ENCODE measurements at places on chromosomes 13 and 19.
A peak's percentile ranks its signal among the peaks of the same experiment; 100 is the strongest.

GRCh38 chr19:27657271-27658051, 1555.5 kb downstream of the UQCRFS1 start:
- peak; percentile 8 for DNase-seq

DNA sequence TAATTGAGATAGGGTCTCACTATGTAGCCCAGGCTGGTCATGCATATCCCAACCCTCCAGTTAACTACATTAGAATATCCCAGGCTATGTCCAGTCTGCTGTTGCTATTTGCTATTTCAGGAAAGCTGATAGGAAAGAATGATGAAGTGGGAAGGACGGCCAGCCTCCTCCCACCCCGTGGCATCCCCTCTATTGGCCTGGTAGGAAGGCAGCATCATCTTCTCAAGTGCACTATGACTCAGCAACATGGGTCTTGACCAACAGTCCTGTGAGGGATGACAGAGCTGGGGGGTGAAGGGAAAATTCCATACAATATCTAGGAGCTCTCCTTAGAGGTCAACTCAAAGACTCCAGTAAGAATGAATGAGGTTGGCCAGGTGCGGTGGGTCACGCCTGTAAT, 48.0 kb upstream of the ABCC4 start:
- DNase-seq = no peak

GRCh38 chr13:40619479-40619814, 47.0 kb downstream of the FOXO1 start:
- no peak for DNase-seq

GRCh38 chr19:478236-478903, 17.5 kb upstream of the SHC2 start:
- no peak for DNase-seq

DNA sequence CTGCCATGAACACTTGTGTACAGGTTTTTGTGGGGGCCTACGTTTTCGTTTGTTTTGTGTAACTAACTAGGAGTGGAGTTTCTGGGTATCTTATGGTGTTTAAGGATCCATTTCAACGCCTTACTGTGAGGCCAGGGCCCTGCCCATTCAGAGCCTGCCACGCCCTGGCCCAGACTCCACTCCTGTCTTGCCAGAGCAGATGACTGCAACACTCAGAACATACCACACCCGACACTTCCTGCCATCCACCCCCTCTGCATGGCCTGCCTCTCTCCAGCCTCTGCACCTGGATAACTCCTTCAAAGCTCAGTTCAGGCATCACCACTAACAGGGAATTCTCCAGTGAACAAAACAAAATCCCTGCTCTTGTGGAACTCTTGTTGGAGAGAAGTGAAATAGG, 43.2 kb downstream of the RGCC start:
- DNase-seq = no peak

GRCh38 chr19:36139120-36139472, 770 bp upstream of the CAPNS1 start:
- DNase-seq = no peak

DNA sequence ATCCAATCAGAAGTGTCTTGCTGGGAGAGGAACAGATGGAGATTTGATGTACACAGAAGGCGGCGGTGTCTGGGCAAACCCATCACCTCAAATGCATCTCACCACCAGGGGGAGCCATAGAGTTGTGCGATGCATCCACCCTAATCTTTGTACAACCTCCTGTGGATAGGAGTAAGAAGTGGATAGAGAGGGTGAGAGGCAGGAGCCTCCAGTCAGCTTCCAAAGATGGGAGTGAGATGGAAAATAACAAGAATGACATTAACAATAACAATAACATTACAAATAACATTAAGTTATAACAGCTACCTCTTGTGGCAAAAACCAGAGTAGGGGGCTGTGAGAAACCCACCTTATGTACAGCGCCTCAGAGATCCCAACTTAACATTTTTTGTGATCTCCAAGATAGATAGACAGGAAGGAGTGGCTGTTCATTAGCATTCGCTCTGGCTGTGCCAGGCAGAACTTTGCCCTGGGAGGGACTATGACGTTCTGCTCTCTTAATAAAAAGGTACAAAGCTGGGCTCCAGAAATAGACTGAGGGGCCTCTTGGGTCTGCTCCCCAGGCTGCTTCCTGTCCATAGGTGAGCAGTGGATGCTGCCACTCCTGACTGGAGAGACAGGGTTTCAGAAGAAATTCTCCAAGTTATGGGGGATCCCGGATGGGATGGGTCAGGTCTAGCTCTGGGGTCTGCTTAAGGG, 5.2 kb upstream of the CEACAM18 start:
- peak; percentile 93 for DNase-seq

- no peak for DNase-seq
Observed at GRCh38 chr13:47846886-47847285, 154.2 kb downstream of the SUCLA2 start.

DNA sequence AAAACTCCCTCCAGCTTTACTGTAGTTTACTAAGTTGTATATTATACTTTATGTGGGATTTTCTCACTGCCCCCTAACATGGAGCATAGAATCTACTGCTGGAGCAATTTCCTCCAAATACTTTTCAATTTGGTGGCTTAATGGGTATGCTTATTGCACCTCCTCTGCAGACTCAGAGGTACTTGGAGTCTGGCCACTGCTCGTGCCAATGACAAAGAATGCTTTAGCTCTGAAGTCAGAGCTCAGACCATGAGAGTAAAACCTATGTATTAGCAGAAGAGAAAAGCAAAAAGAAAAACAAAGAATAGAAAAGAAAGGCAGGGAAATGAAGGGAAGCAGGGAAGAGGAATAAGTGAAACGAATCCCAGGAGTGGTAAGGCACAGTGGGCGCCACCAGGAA, 71.9 kb downstream of the SUCLA2 start:
- no peak for DNase-seq

DNA sequence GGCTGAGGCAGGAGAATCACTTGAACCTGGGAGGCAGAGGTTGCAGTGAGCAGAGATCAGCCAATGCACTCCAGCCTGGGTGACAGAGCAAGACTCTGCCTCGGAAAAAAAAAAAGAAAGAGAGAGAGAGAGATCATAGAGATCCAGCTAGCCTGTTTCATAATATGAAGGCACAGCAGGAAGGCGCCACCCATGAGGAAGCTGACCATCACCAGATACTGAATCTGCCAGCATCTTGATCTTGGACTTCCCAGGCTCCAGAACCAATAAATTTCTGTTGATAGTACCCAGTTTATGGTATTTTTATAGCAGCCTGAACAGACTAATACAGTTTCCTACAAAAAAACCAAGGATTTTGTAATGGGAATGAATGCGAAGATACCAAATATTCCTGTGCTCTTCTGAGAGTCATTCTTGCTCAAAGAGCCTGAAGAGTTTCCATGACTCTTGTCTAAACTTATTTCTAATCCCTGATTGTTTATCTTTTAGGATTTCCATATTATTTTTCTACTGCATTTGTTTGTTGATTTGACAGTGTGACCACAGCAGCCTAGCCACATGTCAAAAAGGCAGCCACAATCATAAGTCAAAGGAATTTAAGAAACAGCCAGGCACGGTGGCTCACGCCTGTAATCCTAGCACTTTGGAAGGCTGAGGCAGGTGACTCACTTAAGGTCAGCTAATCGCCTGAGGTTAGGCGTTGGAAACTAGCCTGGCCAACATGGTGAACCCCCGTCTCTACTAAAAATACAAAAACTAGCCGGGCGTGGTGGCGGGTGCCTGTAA, 37.7 kb upstream of the PDCD5 start:
- no peak for DNase-seq

DNA sequence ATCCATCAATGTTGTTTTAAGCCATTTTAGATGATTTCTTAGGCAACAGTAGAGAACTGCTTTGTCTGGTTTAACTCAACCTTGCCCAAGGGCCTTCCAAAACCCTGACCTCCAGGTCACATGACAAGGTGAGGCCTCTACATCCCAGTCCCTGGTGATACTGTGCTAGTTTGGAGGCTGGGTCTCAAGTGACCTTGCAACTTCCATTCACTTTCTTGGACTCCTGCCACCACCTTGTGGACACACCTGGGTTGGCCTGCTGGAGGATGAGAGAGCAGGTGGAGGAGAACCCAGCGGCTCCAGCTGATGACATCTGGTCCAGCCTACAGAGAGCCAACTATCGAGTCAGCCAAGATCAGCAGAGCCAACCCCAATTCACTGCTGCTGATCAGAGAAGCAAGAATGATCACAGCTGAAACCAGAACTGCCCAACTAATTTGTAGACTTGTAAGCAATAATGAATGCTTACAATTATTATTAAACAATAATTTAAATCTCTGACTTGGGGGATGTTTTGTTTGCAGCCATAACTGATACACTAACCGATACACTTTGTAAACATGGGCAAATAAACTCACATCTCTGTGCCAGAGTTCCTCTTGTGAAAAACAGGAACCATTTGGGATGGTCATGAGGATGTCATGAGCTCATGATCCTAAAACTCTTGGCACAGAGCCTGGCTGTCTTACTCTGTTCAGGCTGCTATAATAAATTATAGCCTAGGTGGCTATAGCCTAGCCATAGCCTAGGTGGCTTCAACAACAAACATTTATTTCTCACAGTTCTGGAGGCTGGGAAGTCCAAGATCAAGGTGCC, 11.5 kb downstream of the FAM187B start:
- no peak for DNase-seq

- DNase-seq = no peak
Observed at GRCh38 chr19:43784241-43784980, 3.6 kb upstream of the KCNN4 start.

- no peak for DNase-seq
Observed at GRCh38 chr19:40231057-40231456, 4.6 kb upstream of the CCNP start.

DNA sequence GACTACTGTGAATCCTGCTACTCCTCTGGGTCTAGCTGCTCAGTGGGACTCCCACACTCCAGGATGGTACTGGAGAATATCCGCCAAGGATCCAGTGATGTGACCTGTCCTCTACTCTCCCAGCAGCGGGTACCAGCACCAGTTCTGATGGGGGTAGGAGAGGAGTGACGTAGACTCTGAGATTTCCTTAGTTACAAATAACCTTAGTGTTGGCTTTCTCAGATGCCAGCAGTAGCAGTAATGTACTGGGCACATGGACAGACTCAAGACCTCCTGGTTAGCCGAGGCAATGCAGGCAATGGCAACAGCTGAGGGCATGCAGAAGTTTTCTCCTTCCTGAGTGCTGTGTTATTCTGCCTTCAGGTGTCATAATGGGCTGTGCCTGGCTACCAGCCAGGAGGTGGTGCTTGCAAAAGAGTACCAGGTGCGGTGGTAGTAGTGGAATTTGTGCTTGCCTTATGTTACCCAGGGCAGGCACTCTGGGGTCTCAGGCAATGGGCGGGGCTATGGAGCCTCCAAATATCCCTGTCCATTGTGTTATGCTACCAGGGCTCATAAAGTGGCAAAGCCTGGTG, 105.3 kb upstream of the KLF5 start:
- DNase-seq = no peak

DNA sequence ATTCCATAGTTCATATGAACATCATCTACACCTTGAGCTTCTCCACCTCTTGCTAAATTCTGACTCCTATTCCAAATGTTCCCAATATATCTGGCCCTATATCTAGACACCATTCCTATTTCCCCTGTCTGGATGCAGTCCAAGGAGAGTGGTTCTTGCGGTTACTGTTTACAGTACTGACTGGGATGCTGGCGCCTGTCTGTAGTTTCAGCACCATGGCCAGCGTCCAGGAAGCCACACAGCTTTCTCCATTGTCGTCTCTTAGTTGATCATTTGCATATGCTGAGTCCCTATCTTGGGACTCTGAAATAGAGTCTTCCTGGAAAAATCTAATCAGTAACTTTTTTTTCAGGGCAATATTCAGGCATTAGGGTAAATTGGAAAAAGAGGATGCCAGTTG, 14.9 kb downstream of the LAIR2 start:
- DNase-seq = peak; percentile 47

- DNase-seq = no peak
Observed at GRCh38 chr19:35379992-35380391, 9.1 kb downstream of the GPR42 start.

GRCh38 chr19:42762789-42763188, 2.7 kb downstream of the PSG8 start:
- no peak for DNase-seq

- peak; percentile 8 for DNase-seq
Observed at GRCh38 chr13:111908361-111908760, 158.6 kb upstream of the SOX1 start.

DNA sequence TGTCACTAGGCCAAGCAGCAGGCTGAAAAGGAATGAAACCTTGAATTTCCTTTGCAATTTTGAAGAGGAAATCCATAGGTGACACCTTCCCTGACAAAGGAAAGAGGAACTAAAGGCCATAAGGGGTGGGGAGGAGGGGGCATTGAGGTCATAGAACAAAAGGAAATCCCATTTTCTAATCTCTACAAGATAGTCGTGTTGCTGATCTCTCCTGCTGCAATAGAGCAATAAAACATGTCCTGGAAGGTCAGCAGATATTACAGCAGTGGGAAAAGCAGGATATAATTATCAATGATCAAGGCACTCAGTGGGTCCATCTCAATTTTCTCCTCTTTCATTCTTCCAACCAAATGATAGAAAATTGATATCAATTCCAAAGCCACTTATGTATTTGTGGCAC, 20.3 kb upstream of the RAP2A start:
- DNase-seq = no peak

- DNase-seq = no peak
Observed at GRCh38 chr19:18274781-18275356, 617 bp upstream of the IQCN start.

- DNase-seq = peak; percentile 97
Observed at GRCh38 chr19:40365613-40366401, 17.3 kb downstream of the PLD3 start.

GRCh38 chr13:42149136-42149535, 100.7 kb downstream of the DGKH start:
- DNase-seq = no peak

DNA sequence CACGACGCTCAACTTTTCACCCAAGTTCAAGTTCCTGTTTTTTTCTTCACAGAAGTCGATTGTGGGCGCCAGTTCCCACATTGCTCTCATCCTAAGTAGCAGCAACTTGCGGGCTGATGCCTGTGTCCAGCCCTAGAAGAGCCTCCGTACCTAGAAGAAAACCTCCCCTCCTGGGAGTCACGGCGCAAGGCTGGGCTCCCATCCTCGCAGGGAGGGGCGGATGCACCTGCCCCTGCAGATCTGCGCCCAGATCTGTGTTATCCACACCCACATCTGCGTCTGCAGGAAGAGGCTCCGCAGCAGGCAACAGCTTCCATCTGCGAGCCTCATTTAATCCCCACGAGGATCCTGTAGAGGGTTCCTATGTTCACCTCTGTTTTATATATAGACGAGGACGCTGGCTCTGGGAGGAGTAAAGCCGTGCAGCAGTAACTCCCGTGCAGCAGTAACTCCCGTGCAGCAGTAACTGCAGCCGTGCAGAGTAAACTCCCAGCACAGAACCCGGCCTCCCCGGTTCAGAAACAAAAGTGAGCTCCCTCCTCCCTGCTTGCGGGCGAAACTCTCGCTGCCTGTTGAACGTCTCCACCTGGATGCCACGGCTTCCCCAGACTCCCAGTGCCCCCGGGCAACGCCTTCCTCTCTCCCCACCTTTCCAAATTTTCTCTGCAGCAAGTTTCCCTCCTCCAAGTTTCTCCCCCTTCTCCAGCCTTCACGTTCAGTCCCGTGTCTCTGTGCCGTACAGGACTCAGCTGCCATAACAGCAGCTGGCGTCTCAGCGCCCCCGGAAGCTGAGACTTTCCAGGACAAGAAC, 23.5 kb upstream of the LAIR1 start:
- no peak for DNase-seq

- no peak for DNase-seq
Observed at GRCh38 chr13:51873117-51873798, 11.5 kb downstream of the CCDC70 start.

All from liver (tissue), 10 donors.